ENCODE measurements at places on chromosomes 4 and X. TPM values are rescaled to one million over a fixed set of nuclear protein-coding genes. Genes with fewer than 3 reads are reported as not detected.

The C1QTNF7 gene
- total RNA-seq = 5.1 TPM

The UXT gene
- 63.8 TPM for total RNA-seq

The NUDT11 gene
- 109 TPM for total RNA-seq

The SSX1 gene
- total RNA-seq = 6.0 TPM

The GASK1B gene
- total RNA-seq = 19.8 TPM

The YY2 gene
- total RNA-seq = 15.6 TPM

The CD40LG gene
- not detected for total RNA-seq

The RADX gene
- total RNA-seq = 9.4 TPM

The SPANXA1 gene
- not detected for total RNA-seq

The FGFBP1 gene
- total RNA-seq = not detected

The TMEM35A gene
- 1.6 TPM for total RNA-seq

GRCh38 chrX:1750267-1750666, 135.4 kb downstream of the ASMT start:
- no peaks in the 10 kb centered on the region for H3K27me3 ChIP-seq
- H3K27ac ChIP-seq = no peak overlapping the region
- H3K4me3 ChIP-seq = no peak overlapping the region
- no peaks in the 10 kb centered on the region for H3K4me1 ChIP-seq
- no peaks in the 10 kb centered on the region for H3K36me3 ChIP-seq

GRCh38 chrX:2286731-2287130, 214.0 kb downstream of the DHRSX start:
- H3K36me3 ChIP-seq = no peaks in the 10 kb centered on the region
- DNase-seq = no peak
- no peak overlapping the region for H3K27ac ChIP-seq
- no peak overlapping the region for H3K4me3 ChIP-seq

GRCh38 chrX:1181170-1181569, 31.3 kb downstream of the CRLF2 start:
- no peaks in the 10 kb centered on the region for H3K4me1 ChIP-seq
- no peaks in the 10 kb centered on the region for H3K36me3 ChIP-seq
- H3K27me3 ChIP-seq = no peaks in the 10 kb centered on the region
- H3K4me3 ChIP-seq = no peak overlapping the region

GRCh38 chr4:84258905-84259830, 239.9 kb downstream of the NKX6-1 start:
- H3K27me3 ChIP-seq = no peaks in the 10 kb centered on the region
- H3K4me1 ChIP-seq = no peaks in the 10 kb centered on the region
- H3K27ac ChIP-seq = no peak overlapping the region

DNA sequence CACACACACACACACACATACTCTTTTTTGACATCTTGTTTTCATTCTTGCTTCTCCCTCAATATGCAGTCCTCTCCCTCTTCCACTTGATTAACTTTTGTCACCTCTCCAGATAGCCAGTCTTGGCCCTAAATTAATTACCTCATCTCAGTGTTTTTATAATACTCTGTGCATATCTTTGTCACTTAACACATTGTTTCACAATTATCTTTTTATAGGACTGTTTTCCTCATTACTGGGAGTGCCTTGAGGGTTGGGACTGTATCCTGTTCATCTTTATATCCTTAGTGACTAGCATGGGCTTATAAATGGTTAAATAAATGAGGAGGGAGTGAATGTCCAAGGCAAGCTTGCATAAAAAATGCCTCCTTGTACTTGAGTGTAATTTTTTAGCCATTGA, 33.1 kb downstream of the SYNPO2 start:
- H3K4me3 ChIP-seq = no peak overlapping the region
- DNase-seq = no peak
- no peaks in the 10 kb centered on the region for H3K36me3 ChIP-seq
- H3K27me3 ChIP-seq = no peaks in the 10 kb centered on the region

DNA sequence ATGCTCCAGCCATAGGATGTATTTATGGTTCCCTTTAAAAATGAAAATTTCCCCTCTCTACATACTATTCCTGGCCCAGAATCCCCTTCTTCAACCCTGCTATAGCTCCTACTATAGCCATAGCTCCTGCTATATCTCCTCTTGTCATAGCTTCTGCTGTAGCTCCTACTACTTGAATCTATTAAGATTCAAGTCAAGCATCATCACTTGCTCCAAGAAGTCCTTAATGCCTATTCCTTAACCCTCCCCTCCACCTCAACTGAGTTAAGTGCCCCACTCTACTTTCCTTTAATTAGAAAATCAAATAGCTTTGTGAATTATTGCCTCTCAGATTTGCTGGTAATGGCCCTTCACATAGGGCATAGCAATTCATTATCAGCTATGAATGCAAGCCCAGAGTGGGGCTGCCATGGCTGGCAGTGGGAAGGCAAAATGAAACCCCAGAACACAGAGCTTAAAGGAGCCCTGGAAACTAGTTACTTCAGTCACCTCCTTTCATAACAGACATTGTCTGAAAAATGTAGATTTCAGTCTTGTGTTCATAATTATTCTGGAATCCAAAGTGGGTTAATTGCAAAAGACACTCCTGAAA, 15.4 kb downstream of the OCIAD2 start:
- no peaks in the 10 kb centered on the region for H3K36me3 ChIP-seq
- H3K27me3 ChIP-seq = no peaks in the 10 kb centered on the region
- no peak overlapping the region for H3K4me3 ChIP-seq
- no peak overlapping the region for H3K27ac ChIP-seq

DNA sequence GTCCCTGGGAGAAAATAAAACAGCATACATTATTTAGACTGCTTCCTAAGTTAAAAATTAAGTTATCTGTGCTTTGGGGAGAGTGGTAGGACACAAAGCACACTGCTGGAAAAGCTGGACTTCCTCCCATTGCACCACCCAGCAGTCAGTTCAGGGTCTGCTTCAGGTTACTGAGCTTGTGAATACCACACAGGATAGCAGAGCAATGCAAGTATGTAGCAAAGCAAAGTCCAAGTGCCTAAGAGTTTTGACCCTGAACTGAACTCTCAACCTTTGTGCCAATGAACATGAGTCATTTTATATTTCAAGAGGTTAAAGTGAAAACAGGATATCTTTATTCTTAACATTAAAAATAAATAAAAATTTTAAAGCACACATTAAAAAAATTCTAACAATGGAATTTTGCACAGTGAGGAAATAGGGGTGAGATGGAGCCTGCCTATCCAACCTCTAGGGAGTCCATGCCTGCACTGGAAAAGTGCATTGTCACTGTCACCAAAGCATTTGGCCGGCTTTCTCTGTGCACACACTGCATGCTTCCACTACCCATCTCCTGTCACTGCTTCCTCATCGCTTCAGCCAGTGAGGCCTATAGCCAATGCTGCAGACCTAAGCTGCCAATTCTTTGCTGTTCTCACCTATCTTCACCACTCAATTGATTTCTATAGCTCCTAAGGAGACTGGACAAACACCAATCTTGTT, 50.9 kb downstream of the ABCG2 start:
- no peaks in the 10 kb centered on the region for H3K36me3 ChIP-seq
- no peak overlapping the region for H3K4me3 ChIP-seq
- no peaks in the 10 kb centered on the region for H3K27me3 ChIP-seq

GRCh38 chr4:82124932-82125786, 248.6 kb downstream of the HNRNPD start:
- no peak overlapping the region for H3K27ac ChIP-seq
- no peaks in the 10 kb centered on the region for H3K27me3 ChIP-seq
- H3K4me3 ChIP-seq = no peak overlapping the region
- no peaks in the 10 kb centered on the region for H3K36me3 ChIP-seq

DNA sequence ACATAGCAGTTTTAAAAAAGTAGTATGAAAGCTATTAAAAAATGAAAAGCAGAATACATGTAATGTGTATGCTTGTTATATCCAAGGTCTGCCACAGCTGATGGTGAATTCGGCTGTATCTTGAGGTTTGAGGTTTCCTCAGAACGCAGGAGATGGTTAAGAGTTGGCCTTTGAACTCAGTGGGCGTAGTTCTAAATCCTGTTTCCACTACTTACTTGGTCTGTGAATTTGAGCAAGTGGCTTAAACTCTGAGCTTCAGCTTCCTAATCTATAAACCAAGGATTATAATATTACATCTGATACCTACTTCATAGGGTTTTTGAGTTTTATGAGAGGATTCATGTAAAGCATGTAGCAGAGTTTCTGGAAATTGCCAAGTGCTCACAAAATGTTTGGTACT, 125.2 kb downstream of the STIM2 start:
- no peak overlapping the region for H3K27ac ChIP-seq
- no peak for DNase-seq
- H3K4me1 ChIP-seq = no peaks in the 10 kb centered on the region
- H3K27me3 ChIP-seq = no peaks in the 10 kb centered on the region

DNA sequence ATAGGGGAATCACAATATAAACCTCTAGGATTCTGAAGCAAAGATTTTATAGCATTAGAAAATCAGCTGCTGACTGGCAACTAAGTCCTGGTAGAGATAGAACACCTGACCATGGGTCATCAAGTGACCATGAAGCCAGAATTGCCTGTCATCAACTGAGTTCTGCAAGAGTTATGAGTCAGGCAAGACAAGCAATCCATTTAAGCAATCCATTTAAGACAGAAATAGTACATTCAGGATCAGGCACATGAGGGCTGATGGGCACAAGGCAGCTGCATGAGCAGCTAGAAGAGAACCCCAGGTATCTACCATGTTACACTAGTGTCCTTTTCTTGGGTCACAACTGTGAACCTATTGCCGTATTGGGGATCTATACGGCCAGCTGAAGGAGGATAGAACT, 98.9 kb downstream of the SPRY1 start:
- H3K4me1 ChIP-seq = no peaks in the 10 kb centered on the region
- H3K27ac ChIP-seq = no peak overlapping the region
- no peaks in the 10 kb centered on the region for H3K27me3 ChIP-seq
- no peak for DNase-seq

GRCh38 chr4:148808416-148808815, 366.2 kb upstream of the NR3C2 start:
- H3K36me3 ChIP-seq = no peaks in the 10 kb centered on the region
- DNase-seq = no peak
- no peaks in the 10 kb centered on the region for H3K27me3 ChIP-seq

DNA sequence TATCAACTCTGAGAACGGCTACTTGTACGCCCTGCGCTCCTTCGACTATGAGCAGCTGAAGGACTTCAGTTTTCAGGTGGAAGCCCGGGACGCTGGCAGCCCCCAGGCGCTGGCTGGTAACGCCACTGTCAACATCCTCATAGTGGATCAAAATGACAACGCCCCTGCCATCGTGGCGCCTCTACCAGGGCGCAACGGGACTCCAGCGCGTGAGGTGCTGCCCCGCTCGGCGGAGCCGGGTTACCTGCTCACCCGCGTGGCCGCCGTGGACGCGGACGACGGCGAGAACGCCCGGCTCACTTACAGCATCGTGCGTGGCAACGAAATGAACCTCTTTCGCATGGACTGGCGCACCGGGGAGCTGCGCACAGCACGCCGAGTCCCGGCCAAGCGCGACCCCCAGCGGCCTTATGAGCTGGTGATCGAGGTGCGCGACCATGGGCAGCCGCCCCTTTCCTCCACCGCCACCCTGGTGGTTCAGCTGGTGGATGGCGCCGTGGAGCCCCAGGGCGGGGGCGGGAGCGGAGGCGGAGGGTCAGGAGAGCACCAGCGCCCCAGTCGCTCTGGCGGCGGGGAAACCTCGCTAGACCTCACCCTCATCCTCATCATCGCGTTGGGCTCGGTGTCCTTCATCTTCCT, 2.7 kb downstream of the PCDH10 start:
- no peak for DNase-seq
- no peak overlapping the region for H3K27ac ChIP-seq
- peaks cover 6% of the 10 kb centered on the region for H3K4me1 ChIP-seq
- H3K27me3 ChIP-seq = no peaks in the 10 kb centered on the region
- H3K4me3 ChIP-seq = peak overlapping the region; percentile 29

DNA sequence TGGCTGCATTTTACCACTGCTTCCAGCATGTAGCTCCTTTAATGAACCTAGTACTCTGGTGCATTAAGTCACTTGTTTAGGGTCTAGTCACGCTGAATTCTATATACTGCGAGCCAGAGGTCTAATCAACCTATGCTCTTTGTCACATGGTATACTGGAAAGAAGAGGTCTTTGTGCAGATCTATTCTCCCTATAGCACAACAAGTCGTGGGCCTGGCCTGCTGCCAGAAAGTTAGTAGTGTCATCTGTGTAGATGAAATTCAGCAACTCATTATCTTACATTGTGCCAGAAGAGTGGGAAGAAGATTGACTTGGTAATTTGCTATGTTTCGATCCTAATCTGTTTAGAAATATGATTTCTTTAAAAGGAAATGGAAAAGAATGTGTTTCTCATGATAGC, 80.8 kb downstream of the AWAT2 start:
- no peak overlapping the region for H3K27ac ChIP-seq
- no peak for DNase-seq
- H3K36me3 ChIP-seq = no peaks in the 10 kb centered on the region
- H3K4me1 ChIP-seq = no peaks in the 10 kb centered on the region
- no peaks in the 10 kb centered on the region for H3K27me3 ChIP-seq

- H3K4me1 ChIP-seq = peaks cover 19% of the 10 kb centered on the region
- H3K27ac ChIP-seq = peak overlapping the region; percentile 80
- H3K4me3 ChIP-seq = no peak overlapping the region
- no peak for DNase-seq
Measured at GRCh38 chr4:41141900-41142299, 72.4 kb downstream of the APBB2 start.

DNA sequence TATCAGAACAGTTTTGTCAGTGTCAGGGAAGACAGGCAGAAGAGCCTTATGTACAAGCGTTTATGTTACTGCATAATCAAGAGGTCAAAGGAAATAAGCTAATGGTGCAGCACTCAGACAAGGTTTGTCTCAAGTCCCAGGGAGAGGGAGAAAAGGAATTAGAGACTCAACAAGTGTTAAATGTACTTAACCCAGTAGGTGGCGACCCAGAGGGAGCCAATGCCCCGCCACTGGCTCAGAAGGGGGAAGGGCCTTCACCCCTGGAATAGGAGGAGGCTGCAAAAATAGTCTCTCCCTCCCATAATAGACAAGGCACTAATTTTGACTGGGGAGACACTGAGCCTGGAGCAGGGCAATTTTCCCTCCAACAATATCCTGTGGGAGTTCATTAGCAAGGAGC, 14.1 kb upstream of the PAPSS1 start:
- DNase-seq = no peak
- no peaks in the 10 kb centered on the region for H3K4me1 ChIP-seq
- H3K4me3 ChIP-seq = no peak overlapping the region
- H3K27me3 ChIP-seq = no peaks in the 10 kb centered on the region
- H3K36me3 ChIP-seq = no peaks in the 10 kb centered on the region

DNA sequence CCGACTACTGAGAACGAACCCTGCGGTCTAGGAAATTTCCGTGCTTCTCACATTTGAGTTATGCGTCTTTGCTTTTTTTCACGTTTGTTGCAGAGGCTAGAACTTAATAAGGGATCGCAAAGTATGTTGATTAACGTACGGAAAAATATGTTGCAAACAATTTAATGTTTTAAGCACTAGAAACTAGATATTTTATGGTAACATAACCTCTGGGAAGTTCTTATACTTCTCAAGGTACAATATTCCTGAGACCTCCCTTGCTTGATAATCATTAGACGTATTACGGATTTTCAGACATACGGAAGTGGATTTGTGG, 639 bp upstream of the PRDM5 start:
- H3K4me1 ChIP-seq = peaks cover 17% of the 10 kb centered on the region
- DNase-seq = no peak
- H3K27ac ChIP-seq = peak overlapping the region; percentile 93

GRCh38 chr4:81833576-81833975, 361.9 kb upstream of the RASGEF1B start:
- no peak overlapping the region for H3K27ac ChIP-seq
- no peaks in the 10 kb centered on the region for H3K36me3 ChIP-seq
- no peaks in the 10 kb centered on the region for H3K27me3 ChIP-seq
- no peaks in the 10 kb centered on the region for H3K4me1 ChIP-seq
- no peak for DNase-seq

Data from testis (tissue), 5 donors.